EH (cell line): ENCODE measurements at places on chromosomes 12 and 14.
A peak's percentile ranks its signal among the peaks of the same experiment; 100 is the strongest.

DNA sequence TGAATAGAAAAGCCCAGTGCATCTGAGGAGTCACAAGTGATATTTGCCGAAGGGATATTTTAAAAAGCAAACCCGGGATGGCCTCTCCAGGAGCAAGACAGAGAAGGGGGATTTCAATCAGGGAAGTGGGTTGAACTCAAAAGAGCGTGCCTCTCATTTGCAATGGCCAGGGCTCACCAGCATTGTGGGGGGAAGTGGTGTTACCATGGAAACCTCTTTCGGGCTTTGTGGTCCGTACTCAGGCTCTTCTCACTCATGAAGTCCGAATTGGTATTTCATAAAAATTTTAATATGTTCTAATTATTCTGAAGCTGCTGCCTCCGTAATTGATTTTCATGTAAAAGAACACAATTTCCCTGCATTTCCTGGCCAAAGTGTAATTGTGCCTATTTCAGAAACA, 79.8 kb downstream of the SLC15A4 start:
- DNase-seq = no peak

DNA sequence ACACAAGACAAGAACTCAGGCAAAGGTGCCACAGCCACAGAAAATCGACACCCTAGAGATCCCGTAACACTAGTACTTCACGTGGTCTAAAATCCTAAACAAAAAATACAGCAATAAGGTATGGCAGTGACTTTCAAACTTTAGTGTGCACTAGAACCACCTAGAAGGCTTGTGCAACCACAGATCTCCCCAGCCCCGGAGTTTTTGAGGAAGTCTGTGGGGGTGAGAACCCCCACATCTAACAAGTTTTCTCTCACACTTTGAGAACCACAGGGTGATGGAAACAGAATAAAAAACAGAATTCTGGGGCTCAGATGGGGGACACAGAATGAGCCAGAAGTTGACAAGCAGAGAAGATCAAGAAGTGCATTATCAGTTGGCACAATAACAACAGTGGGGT, 254.0 kb downstream of the ANO6 start:
- DNase-seq = no peak

- peak; percentile 52 for DNase-seq
These were observed 342.5 kb upstream of the KITLG start for GRCh38 chr12:88922816-88923215.

DNA sequence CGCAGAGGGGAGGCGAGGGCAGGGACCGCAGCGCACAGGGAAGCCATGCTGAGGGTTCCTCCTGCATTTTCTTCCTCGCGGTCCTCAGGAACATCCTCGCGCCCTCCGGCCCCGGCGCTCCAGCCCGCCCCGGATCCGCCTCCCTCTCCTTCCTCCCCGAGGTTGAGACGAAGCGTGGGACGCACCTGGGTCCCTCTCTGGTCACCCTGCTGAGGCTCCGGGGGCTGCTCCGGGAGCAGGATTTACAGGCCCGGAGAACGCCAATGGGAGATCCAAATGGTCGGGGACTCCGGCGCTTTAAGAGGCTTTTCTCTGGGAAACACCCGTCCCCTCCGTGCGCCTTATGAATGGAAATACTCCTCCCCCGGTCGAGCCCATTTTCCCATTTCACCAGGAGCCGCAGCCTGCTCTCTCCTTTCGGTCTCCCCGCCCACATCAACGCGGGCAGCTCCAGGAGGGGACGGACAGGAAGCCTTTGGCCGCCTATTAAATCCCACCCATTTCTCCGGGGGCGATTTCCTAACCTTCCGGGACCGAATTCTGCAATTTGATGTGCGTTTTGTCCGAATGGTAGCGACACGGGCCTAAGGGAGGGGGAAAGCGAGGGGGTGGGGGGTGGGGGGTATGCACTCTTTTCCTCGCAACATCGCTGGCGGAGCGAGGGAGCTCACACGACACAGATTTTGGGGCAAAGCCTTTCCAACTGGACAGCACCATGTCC, at the start of gene UNC79:
Gene UNC79, plus strand, starts transcription at position 625 of the 721 bp plus-strand sequence. Its CDS starts 91 bp downstream, at position 716.
- DNase-seq = no peak

DNA sequence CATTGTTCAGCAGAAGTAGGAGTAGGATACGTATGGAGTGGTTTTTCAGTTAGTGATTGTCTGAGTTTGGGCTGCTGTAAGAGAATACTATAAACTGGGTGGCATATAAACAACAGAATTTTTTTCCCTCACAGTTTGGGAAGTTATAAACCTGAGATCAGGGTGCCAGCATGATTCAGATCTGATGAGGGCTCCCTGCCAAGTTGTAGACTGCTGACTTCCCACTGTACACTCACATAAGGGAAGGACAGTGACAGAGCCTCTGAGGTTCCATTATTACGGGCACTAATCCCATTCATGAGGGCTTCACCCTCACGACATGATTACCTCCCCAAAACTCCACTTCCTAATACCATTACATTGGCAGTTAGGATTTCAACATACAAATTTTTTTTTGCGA, 50.7 kb downstream of the ACSM4 start:
- no peak for DNase-seq

GRCh38 chr12:112537710-112538396, 119.1 kb downstream of the PTPN11 start:
- DNase-seq = peak; percentile 59

- peak; percentile 52 for DNase-seq
These were observed 27.3 kb downstream of the PTPRB start for GRCh38 chr12:70609739-70610491.
